Esophagus muscularis mucosa (tissue), 4 donors: ENCODE measurements at places on chromosomes 7 and 10. TPM values are rescaled to one million over a fixed set of nuclear protein-coding genes. Genes with fewer than 3 reads are reported as not detected.

GRCh38 chr10:22698941-22699440 lies 15.4 kb downstream of the PIP4K2A start:
- H3K36me3 ChIP-seq: no peaks in the 10 kb centered on the region
- no peak overlapping the region for H3K27ac ChIP-seq
- no peak for DNase-seq
- H3K4me3 ChIP-seq: no peak overlapping the region
- no peaks in the 10 kb centered on the region for H3K27me3 ChIP-seq
- peaks cover 72% of the 10 kb centered on the region for H3K4me1 ChIP-seq

- no peaks in the 10 kb centered on the region for H3K4me1 ChIP-seq
- no peak overlapping the region for H3K27ac ChIP-seq
- H3K27me3 ChIP-seq: no peaks in the 10 kb centered on the region
- no peak overlapping the region for H3K4me3 ChIP-seq
- no peak for DNase-seq
- no peaks in the 10 kb centered on the region for H3K36me3 ChIP-seq
These were observed 88.0 kb downstream of the GLRX3 start for GRCh38 chr10:130224228-130224627.

GRCh38 chr7:142629588-142630260 lies 119.5 kb upstream of the PRSS1 start:
- H3K4me3 ChIP-seq: no peak overlapping the region
- DNase-seq: no peak
- no peak overlapping the region for H3K27ac ChIP-seq

GRCh38 chr10:132844069-132844809 lies 58.3 kb upstream of the NKX6-2 start:
- no peak overlapping the region for H3K4me3 ChIP-seq
- no peak for DNase-seq
- H3K4me1 ChIP-seq: no peaks in the 10 kb centered on the region
- peaks cover 4% of the 10 kb centered on the region for H3K27me3 ChIP-seq
- no peak overlapping the region for H3K27ac ChIP-seq
- H3K36me3 ChIP-seq: no peaks in the 10 kb centered on the region

- H3K4me1 ChIP-seq: peaks cover 2% of the 10 kb centered on the region
- H3K27ac ChIP-seq: no peak overlapping the region
- no peak overlapping the region for H3K4me3 ChIP-seq
- no peaks in the 10 kb centered on the region for H3K27me3 ChIP-seq
- DNase-seq: no peak
These were observed 40.4 kb downstream of the AFAP1L2 start for GRCh38 chr10:114363745-114364454.

- no peaks in the 10 kb centered on the region for H3K27me3 ChIP-seq
- peak within 1 kb of the TSS; percentile 80 for H3K4me3 ChIP-seq
- peak within 1 kb of the TSS; percentile 98 for H3K27ac ChIP-seq
- H3K4me1 ChIP-seq: peaks cover 16% of the 10 kb centered on the region
These were observed at the start of gene MASTL for GRCh38 chr10:27155066-27155754. TSS of gene MASTL (plus strand) at chr10:27155352. CDS start at chr10:27155427, 75 bp downstream.

GRCh38 chr7:26159243-26159642 lies 7.2 kb downstream of the NFE2L3 start:
- no peak for DNase-seq
- H3K4me3 ChIP-seq: no peak overlapping the region
- H3K27me3 ChIP-seq: no peaks in the 10 kb centered on the region
- no peaks in the 10 kb centered on the region for H3K4me1 ChIP-seq

DNA sequence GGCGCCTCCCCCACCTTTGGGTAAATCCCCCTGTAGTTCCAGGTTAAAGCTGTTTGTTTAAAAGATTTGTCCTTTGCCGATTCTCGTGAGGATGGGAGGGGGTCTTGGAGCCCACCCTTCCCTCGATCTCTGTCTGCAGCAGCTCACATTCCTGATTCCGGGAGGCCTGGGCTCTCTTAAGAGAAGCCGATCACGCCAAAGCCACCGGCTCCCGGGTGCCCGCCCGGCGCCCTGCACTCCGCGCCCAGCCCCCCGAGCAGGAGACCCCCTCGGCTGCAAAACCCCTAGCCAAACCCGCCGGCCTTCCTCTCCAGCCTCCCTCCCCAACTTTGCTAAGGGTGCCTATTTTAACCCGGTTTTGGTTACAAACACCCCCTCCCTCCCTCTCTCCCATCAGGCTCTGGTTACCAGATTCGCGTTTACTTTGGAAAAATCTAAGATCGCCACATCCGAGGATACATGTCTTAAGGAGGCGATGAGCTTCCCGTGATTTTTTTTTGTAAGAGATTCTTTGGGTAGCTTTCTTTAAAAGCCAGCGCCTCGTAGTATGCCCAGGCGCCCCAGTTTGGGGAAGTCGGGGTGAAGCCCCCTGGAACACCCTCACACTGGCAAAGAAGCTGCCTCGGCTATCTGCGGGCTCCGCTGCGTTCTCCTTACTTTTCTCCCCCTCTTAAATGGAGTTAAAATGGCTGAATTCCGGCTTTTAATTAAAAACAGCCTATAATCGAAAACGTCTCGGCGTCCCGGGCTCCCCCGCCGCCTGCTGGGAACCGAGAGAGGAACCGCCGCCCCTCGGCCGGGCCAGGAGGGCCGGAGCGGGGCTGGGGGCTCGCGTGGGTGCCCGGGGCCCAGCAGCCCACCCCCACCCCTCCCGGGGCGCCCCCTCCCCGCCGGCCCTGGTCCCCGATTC lies 983 bp downstream of the TNRC18 start:
- H3K36me3 ChIP-seq: no peaks in the 10 kb centered on the region

Gene CAV2
- total RNA-seq: 125 TPM

DNA sequence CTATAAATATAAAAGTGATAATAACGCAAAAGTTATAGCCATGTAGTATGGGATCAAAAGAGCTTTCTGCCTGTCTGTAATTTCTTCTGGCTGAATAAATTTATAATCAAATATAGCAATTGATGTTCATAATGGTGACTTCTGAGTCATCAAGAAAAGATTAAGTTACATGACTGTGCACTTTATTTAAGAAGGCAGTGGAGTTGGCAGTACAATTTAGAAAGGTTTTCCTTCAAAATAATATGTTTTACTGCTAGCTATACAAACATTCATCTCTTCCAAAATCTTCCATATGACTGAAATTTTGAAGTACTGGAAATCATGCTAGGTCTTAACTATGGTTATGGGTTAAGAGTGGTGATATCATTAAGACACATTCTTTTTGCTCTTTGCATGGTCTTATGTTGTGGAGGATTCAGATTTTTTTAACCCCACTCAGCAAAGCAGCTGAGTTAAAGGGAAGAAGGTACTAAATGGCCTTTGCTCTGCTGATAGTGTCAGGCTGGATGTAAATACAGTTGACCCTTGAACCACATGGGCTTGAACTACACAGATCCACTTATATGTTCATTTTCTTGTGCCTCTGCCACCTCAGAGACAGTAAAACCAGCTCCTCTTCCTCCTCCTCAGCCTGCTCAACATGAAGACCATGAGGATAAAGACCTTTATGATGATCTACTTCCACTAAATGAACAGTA lies 323.6 kb downstream of the BBS9 start:
- no peaks in the 10 kb centered on the region for H3K36me3 ChIP-seq
- DNase-seq: no peak
- no peaks in the 10 kb centered on the region for H3K4me1 ChIP-seq
- H3K27ac ChIP-seq: no peak overlapping the region
- H3K4me3 ChIP-seq: no peak overlapping the region

Gene COL1A2
- total RNA-seq: 279 TPM
